Calu3 (cell line): ENCODE measurements at places on chromosomes 5 and 9. TPM values are rescaled to one million over a fixed set of nuclear protein-coding genes. Genes with fewer than 3 reads are reported as not detected.

DNA sequence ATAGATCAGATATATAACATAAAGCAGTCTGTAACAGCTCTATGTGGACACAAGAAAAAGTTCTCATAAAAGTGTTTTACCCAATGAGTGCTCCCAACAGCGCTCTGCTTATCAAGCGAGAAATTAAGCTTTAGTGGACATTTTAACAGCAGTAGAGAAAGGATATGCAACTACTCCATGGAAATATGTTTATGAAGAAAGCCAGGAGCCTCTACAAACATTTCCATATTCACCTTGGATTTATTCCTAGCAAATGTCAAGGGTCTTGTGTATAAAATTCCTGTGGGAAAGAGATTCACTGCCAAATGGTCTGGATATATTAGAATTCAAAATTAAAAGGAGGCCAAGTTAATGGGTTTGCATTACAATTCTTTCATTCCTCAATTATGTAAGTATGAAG lies 66.5 kb downstream of the DTWD2 start:
- no peak overlapping the region for H3K27ac ChIP-seq
- no peak overlapping the region for H3K4me3 ChIP-seq
- H3K4me1 ChIP-seq: no peaks in the 10 kb centered on the region
- H3K36me3 ChIP-seq: no peaks in the 10 kb centered on the region
- no peaks in the 10 kb centered on the region for H3K27me3 ChIP-seq

DNA sequence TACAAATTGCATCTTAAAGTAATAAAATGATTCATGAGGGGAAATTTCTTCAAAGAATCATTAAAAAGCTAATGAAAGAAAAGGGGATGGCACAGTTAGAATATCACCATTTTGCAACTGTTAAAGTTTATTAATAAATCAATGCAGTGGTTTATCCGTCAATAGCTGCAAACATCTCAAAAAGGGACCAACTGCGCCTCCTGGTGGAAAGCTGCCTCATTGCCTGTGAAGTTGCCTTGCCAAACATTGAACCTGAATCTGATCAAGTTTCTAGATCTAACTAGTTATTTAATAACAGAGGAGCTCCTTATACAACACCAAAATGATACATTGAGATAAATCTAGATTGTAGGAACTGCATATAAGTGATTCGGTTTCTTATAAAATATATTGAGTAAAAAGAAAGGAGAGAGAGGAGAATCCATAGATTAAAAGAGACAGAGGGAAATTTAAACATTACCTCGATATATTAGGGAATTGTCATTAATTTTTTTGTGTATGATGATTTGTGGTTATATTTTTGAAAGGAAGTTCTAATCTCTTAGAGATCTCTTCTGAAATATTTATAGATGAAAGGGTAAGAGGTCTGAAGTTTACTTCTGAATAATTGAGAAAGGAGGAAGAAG lies 6.9 kb upstream of the NDUFB6 start:
- DNase-seq: peak; percentile 69
- no peaks in the 10 kb centered on the region for H3K36me3 ChIP-seq
- no peak overlapping the region for H3K4me3 ChIP-seq

Gene PHF24
- not detected in 2 replicates for total RNA-seq

Gene TRAPPC13
- total RNA-seq: 27.6 and 28.2 TPM in 2 replicates

Gene AKNA
- 3.9 and 5.8 TPM in 2 replicates for total RNA-seq

DNA sequence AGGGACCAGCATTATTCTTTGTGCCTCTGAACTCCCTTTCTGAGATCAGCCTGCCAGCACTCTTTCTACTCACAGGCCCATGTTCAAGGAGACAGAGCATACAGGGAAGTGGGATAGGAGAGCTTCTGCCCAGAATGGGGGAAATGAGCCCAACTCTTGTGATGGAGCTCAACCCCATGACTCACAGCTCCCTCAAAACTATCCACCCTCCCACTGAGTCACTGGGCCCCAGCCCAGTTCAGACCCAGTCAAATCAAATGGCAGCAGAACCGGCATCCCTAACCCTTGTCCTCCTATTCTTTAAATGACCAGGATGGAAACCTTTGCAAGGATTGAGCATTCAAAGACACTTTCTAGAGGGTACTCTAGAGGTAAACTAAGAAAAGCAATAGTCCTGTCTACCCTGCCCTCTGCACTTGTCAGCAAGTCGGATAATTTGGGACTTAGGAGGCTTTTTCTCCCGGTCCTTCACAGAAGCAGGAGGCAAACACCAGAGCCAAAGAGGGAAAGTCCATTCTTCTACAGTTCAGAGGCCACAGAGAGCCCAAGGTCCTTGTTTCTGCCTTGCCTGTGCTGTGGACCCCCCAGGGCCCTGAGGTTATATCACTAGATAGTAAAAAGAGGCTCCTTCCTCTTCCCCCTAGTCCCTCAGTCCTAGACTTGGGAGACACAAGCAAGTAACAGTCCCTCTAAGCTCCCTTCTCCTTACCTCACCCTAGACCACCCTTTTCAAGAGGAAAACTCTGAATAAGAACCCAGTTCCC lies 3.2 kb downstream of the ATOSB start:
- peak overlapping the region; percentile 67 for H3K4me3 ChIP-seq
- no peak for DNase-seq
- no peaks in the 10 kb centered on the region for H3K27me3 ChIP-seq
- H3K36me3 ChIP-seq: peaks cover 72% of the 10 kb centered on the region
- peaks cover 43% of the 10 kb centered on the region for H3K4me1 ChIP-seq
- peak overlapping the region; percentile 40 for H3K27ac ChIP-seq

DNA sequence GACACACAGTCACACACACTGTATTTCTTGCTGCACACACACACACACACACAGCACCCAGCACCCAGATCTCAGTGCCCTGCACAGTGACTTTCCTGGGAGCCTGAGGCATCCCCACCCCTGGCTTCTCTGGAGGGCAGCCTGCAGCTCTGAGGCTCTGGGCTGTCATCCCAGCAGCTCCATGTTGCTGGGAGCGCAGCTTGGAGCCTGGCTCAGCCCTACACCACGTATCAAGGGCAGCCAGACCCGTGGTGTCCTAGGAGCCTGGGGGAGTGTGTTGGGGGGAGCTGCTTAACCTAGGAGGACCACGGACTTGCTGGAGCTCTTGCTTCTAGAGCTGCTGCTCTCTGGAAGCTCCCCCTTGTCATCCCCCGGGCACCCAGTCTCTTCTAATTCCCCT lies 5.2 kb downstream of the IER5L start:
- DNase-seq: no peak
- peaks cover 16% of the 10 kb centered on the region for H3K4me1 ChIP-seq
- no peaks in the 10 kb centered on the region for H3K27me3 ChIP-seq
- peaks cover 50% of the 10 kb centered on the region for H3K36me3 ChIP-seq
- peak overlapping the region; percentile 94 for H3K4me3 ChIP-seq

Gene SPAG8
- 0.97 and 1.2 TPM in 2 replicates for total RNA-seq

Gene ARHGEF28
- 79.3 and 92.0 TPM in 2 replicates for total RNA-seq

Gene WNK2
- total RNA-seq: 81.2 and 85.7 TPM in 2 replicates

Gene GABRA1
- not detected in 2 replicates for total RNA-seq

Gene SYK
- 14.8 and 16.3 TPM in 2 replicates for total RNA-seq

DNA sequence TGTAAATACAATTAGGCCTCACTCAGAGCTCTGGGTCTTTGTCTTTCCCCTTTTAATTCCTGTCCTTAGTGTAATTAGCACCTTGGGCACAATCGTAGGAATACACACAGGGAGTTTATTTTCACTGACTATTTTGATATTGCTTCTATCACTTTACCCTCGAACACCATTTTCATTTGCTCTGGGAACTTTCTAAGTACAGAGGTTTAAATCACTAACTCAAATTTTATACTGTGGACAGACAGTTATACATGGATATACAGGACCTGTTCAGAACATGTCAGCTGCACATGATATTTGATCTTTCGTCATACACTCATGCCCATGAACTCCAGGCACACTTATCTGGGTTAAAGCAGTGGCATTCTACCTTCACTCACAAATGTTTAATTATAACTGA lies 217.8 kb upstream of the TMEM161B start:
- no peak for DNase-seq
- no peak overlapping the region for H3K27ac ChIP-seq
- no peaks in the 10 kb centered on the region for H3K27me3 ChIP-seq
- no peak overlapping the region for H3K4me3 ChIP-seq
- H3K4me1 ChIP-seq: no peaks in the 10 kb centered on the region

Gene FBP2
- total RNA-seq: not detected in 2 replicates

Gene ACO1
- 19.1 and 29.6 TPM in 2 replicates for total RNA-seq
